ENCODE measurements at places on chromosomes 3 and 15.

DNA sequence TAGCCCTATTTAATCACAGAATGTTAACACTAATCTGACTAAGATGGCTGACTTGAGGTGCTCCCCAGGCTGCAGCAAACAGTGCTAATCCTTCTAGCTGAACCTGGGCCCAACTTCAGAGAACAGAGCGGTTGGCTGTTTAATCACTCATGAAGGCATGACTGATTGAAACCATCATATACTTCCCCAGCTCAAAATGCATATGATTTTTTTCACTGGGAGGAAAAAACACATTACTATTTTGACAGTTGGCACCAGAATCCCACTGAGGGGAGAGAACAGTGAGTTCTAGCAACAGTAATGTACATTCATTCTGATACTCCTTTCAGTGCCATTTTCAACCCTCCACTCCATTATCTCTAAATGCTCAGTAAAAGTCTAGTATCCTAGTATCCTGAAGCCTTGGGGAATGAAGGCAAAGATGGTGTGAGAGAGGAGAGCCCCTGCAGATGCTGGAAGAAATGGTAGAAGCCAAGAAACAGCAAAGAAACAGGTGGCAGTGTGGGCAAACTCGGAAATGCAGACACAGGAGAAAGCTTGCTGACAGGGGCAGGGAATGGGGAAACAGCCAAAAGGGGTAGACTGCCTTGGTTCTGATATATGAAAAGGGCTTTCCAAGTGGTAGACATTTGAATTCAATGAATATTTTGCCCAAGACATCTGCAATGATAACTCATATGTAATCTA lies 34.4 kb upstream of the CASR start:
- DNase-seq = no peak

DNA sequence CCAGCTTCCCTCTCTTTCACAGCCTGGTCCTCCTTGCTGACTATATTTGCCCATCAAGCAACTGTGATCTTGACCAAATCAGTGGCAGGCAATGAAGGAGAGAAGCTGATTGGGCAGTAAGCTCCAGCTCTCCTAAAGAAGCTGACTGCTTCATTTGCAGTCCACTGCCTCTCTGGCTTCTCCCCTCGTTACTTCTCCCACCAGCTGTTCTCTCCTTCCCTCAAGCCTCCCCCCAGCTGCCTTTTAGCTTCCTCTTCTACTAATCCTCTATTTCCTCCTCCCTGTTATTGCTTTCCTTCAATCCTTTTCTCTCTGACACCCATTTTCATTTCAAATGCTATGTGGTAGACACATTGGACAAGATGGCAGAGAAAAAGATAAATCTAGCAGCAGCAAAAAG lies 474.7 kb upstream of the UBE2E2 start:
- no peak for DNase-seq

DNA sequence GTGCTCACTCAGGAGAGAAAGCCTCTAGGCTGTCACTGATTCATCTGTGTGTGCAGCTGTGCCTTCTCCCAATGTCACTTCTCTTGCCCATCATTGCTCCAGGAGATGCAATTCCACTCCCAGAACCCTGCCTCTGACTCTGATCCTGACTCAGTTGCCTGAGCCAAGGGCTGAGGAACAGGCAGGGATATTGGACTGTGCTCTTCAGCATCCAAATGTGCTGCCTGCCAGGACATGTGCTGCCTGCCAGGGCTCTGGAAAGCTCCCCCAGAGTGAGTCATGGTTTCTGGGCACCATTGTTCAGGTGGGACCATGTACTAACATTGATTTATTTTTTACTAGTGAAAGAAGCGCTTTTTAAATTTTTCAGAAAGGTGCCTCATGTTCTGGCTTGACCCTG lies 71.0 kb downstream of the TRIM42 start:
- DNase-seq = no peak

GRCh38 chr3:164208048-164208447 lies 870.2 kb downstream of the SI start:
- DNase-seq = no peak

DNA sequence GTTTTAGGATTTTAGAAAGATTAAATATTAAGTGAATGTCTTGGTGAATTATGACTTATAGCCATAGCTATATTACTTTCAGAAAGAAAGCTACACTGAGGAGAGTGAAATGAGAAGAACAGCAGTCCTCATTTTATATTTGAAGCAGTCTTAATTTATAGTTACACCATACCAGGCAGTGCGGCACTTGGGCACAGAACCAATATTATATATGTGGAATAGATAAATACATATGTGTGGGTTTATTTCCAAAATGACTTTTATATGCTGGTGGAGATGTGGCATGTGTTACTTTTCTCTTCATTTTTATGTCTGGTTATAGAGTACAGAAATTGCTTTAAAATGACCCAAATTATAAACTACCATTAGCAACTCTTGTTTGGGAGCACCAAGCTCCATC lies 759.5 kb downstream of the GRM7 start:
- DNase-seq = no peak

DNA sequence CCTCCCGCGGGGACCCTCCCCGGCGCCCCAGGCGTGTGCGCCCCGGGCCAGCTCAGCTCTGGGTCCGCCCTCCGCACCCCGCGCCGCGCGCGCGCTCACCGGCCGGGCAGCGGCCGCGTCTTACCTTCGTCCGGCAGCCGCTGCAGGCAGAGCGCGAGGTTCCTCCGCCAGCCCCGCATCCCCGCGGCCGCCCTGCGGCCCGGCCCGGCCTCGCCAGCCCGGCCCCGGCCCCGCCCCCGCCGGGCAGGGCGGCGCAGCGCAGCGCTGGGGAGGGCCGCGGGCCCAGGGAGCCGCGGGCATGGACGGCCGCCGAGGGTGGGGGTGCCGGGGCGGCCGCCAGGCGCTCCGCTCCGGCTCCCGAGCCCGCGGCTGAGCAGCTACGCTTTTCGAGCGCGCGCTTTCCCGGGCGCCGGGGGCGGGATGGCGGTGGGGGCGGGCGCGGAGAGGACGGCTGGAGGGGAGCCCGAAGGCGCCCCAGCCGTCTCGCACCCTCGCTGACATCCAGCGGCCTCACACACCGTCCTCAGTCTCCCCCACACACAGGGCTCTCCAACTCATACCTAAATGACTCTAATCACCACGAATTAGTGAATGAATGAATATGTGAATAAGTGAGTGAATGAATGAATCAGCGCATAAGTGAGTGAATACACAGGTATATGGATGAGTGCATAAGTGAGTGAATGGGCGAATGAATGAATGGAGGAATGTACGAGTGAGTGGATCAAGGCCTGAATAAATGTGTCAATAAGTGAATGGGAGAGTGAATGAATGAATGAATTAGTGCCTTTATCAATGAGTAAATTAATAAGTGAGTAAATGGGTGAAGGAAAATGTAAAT lies 48.5 kb upstream of the CCDC174 start:
- DNase-seq = no peak

- DNase-seq = no peak
Measured at GRCh38 chr3:188468196-188468595, 314.2 kb downstream of the LPP start.

DNA sequence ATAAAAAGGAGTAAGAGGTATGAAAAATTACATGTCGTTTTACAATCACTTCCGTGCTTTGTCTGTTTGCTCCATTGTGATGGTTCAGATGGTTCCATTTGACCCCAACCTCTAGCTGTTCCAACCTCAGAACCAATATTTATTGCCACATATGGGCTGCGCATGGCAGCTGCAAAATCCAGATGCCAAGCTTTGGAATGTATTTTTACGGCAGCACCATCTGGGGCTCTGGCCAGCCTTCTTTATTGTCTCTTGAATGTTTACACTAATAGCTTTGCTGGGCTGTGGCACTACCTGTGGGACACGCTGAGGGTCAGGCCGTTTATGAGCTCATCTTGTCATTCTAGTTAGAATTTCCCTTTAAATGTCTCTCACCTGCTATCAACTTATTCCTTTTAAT lies 219.8 kb downstream of the ROBO2 start:
- DNase-seq = no peak

- no peak for DNase-seq
Measured at GRCh38 chr3:104245981-104246380, 1120.7 kb upstream of the ALCAM start.

DNA sequence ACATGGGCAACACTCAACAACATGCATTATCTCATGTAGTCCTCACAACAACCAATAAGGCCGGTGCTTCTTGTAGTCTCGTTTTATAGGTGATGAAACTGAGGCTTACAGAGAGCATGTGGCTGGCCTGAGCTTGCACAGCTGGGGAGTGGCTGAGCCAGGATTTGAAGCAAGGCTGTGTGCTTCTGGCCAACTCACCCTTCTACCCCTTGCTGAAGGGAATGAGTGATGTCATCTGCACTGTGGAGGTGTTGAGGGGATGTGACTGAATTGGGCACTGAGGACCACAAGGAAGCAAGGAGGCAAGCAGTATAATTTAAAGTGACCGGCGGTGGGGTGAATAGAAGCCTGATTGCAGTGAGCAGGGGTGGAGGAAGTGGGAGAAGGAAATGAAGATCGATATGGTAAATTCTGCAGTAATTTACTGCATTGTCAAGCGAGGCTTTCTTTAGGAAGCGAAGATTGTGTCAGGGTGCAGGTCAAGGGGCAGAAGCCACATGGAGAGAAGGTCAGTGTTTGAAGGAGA lies 62.3 kb downstream of the MINAR1 start:
- no peak for DNase-seq

DNA sequence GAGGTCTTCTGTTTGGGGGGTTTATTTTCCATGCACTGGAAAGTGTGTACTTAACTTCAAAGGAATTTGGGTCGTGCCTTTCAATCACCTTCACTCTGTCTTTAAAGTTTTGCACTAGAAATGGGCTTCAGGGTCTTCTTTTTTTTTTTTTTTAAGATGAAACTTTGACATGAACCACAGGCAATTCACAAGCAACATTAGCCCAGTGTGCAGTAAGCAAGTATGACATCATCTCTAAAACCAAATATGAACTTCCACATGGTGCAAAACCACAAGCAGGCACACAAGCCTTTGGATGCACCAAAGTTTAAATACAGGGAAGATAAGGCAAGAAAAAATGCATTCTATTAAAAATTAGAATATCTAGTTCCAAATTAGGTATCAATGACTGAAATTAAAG lies 381.9 kb downstream of the ERC2 start:
- no peak for DNase-seq

DNA sequence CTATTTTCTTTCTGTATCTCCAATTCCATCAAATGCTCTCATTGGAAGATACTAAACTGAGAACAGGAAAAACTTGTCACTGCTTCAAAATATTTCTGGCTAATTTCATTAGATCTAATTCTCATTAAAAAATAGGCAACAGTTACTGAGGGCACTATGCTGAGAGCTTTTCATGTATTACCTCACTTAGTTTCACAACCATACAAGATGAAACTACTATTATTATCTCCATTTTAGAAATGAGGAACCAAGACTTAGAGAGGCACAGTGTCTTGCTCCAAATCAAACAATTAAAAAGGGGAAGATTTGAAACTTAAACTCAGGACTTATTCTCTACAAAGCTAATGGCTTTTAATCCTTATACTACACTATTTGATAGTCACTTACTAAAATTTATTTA lies 7.2 kb upstream of the OTOL1 start:
- DNase-seq = no peak
